ENCODE measurements at places on chromosomes 12 and 14.

DNA sequence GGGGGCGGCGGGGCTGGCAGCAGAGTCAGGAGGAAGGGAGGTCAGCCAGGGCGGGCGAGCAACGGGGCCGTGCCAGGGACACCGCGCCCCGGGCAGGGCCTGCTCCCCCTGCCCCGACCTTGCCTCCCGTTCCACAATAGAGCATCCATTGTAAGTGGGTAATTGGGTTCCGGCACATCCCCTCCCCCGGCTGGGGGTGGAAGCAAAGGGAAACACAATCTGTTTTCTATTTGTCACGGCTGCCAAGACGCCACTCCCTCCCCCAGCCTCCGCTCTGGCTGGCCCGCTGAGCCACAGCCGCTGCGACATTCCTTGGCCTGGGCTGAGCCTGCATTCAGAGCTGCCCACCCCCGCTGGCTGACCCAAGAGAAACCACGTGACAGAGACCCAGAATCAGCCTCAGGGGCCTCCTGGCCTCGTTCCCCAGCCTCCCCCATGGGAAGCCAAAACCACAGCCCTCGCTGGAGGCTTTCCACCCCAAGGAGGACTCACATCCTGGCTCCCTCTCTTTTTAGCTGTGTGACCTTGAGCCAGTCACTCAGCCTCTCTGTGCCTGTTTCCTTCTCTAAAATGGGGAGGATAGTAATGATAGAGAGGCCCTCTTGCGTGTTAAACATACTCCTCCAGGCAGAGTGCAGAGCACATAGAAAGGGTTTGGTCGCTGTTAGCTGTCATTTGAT lies 117.6 kb downstream of the SCARB1 start:
- DNase-seq = peak; percentile 13

GRCh38 chr12:80861641-80862378 lies 75.9 kb downstream of the LIN7A start:
- DNase-seq = no peak

GRCh38 chr14:90970167-90970600 lies 90.3 kb downstream of the RPS6KA5 start:
- no peak for DNase-seq

GRCh38 chr12:131619106-131619642 lies 91.7 kb upstream of the SFSWAP start:
- no peak for DNase-seq

DNA sequence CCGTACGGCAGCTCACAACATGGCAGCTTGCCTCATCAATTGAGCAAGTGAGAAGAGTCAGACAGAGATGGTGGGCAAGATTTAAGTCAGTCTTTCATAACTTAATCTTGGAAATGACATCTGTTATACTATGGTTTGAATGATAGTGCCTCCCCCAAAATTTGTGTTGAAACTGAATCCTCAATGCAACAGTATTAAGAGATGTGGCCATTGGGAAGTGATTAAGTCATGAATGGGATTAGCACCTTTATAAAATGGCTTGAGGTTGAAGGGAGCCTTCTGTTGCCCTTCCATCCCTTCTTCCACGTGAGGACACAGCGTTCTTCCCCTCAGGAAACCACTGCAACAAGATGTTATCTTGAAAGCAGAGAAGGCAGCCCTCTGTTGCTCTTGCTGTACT lies 124.2 kb downstream of the C12orf75 start:
- no peak for DNase-seq

DNA sequence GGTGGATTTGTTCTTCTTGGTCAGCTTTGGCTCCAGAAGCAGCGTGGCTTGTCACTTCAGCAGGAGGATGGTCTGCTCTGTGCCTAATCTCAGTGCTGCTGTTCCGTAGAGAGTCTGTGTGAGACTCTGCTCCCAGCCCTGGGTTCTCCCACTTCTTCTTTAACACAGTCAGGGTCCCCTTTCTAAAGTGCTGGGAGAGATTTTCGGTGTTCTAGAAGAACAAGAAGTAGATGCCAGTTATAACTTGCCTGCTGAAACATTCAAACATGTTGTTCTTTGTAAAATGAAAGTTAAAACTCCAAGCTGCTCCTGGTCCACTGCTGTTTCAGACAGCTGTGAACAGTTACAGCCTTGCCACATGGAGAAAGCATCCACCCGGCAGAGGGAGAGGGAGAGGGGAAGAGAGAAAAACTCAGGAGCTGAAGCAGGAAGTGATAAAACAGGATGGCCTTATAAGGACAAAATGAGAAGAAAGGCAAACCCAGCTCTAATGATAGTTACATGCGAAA lies 55.2 kb upstream of the CERS5 start:
- DNase-seq = peak; percentile 37

DNA sequence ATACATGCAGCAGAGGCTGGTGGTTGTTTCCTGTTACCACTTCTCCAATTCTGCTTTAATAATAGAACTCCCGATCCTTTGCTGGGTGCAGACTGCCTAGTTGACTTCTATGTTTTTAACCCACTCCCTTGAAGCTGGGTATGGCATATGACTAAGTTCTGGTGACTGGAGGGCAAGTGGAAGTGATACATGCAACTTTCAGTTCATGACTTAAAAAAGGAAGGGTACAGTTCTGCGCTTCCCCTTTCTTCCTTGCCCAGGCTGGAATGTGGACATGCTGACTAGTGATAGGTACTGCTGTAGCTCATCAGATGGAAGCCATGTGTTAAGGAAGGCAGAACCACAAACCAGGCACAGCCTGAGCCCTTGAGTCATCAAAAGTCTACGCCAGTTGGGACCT lies 2.4 kb upstream of the A2M start:
- DNase-seq = no peak

- DNase-seq = peak; percentile 74
Observed at GRCh38 chr14:99246536-99247097, 25.4 kb downstream of the BCL11B start.

- DNase-seq = no peak
Observed at GRCh38 chr12:131944601-131945251, 5.0 kb upstream of the EP400 start.

GRCh38 chr12:116050275-116050674 lies 227.2 kb downstream of the MED13L start:
- DNase-seq = no peak

GRCh38 chr12:97404543-97404942 lies 58.1 kb upstream of the RMST start:
- DNase-seq = no peak

- DNase-seq = no peak
Observed at GRCh38 chr12:124379379-124379937, 84.6 kb downstream of the RFLNA start.

DNA sequence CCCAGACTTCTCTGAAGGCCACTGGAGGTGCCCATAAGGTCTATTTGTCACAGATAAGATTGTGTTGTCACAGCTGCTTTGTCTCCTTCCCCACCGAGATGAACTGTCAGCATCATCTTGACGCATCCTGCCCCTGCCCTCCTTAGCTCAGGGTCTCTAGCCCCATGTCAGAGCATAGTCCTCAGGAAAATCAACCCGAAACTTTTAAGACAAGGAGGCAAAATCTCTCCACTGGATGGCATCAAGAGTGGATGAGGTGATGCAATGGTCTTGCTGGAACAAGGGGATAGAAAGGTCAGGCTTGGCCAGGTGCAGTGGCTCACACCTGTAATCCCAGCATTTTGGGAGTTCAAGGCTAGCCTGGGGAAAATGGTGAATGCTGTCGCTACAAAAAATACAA lies 8.2 kb downstream of the KRT79 start:
- DNase-seq = no peak

DNA sequence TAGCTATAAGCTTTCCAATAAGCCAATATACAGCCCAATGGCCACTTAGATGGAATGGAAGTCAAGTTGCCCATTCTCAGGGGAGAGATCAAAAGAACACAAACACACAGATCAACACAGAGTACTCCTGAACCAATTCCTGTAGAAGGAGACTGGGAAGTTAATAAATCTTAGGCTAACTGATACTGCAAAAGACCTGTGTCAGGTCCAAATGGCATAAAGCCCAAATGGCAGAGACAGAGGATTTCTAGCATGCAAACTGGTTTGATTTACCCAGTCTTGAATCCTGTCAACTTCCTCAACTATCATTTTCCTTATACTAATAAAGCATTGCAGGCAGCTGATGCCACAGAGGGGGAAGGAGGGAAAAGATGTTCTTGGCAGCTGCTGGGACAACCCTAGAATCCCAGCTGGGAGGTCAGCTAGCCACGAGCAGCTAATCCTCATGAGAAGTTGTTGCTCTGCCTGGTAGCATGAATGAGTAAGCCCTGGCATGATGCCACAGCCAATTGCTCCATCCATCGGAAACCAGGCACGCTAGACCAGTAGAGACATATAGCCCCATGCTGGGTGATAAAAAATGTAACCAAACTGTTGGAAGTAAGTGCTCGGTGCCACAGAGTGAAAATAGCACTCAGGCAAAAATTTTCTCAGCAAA lies 26.2 kb downstream of the ANG start:
- no peak for DNase-seq

GRCh38 chr12:109493090-109493489 lies 15.7 kb downstream of the UBE3B start:
- no peak for DNase-seq

- DNase-seq = no peak
Observed at GRCh38 chr12:14138495-14138894, 157.1 kb upstream of the GRIN2B start.

DNA sequence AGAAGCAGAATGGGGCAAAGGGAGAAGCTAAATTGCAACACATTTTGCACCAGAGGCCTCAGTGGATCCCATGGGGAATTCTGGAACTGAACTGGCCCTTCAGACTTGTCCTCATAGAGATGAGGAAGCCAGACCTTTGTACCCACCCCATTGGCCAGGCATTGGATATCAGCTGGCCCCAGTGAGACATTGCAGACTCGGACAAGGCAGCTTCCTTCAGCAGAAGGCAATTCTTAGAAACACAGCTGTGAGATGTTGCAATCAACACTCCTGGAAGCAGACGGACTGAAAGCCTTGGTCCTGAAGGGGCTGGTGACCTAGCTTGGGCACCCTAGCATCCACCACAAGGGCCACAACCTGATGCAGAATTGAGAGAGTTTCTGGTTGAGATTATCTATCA lies 218.1 kb downstream of the MSRB3 start:
- DNase-seq = no peak

- no peak for DNase-seq
Observed at GRCh38 chr14:72982146-72982708, 44.7 kb downstream of the ZFYVE1 start.

DNA sequence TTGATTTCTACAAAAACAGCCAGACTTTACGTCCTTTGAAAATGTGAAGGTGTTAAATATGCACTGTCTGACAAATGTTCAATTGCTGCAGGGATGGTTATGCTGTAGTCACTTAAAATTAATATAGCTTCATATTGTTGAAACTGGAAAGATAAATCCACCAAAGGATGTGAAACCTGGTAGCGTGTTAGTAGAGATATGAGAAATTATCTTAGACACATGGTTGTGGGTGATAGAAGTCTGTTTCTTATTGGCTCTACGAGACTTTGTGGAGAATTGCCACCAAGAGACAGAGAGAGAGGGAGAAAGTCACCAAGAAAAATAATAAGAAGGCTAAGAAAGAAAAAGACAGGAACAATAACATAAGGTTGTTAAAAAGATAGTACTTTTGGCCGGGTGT lies 2.6 kb upstream of the CAPRIN2 start:
- no peak for DNase-seq

DNA sequence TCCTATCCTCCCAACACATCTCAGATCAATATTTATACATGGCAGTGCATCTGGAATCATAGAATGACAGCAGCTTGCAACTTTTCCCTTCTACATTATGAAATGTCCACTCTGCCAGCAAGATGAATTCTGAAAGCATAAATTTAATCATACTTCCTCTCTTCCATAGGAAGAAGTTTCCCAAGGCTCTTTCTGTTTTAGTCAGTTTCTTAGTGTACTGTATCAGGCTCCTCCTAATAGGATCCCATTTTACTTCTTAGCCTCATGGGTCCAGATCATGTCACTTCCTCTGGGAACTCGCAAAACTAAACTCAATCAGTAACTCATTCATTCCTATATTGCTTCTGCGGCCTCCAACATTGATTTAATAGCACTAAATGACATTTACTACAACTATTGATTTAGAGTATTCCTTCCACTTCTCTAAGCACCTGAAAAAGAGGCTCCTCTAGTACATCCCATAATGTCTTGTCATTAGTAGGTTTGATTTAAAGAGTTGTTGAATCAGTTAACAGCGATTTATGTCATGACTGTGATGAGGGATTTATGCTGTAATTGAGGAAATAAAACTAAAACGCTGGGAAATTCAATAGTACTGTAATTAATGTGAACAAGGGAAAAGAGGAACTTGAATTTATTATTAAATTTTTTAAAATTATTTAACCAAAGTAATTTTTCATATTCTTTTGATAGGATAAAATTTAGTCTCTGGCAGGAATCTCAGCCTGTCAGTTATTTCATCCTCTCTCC lies 4.0 kb downstream of the CLEC1A start:
- DNase-seq = no peak

- DNase-seq = no peak
Observed at GRCh38 chr14:50407111-50407812, 10.6 kb upstream of the CDKL1 start.

- DNase-seq = peak; percentile 33
Observed at GRCh38 chr14:94129111-94129757, at the start of gene IFI27L2. Gene IFI27L2, minus strand, starts transcription at chr14:94129604. Its CDS starts 40 bp downstream, at chr14:94129564.

DNA sequence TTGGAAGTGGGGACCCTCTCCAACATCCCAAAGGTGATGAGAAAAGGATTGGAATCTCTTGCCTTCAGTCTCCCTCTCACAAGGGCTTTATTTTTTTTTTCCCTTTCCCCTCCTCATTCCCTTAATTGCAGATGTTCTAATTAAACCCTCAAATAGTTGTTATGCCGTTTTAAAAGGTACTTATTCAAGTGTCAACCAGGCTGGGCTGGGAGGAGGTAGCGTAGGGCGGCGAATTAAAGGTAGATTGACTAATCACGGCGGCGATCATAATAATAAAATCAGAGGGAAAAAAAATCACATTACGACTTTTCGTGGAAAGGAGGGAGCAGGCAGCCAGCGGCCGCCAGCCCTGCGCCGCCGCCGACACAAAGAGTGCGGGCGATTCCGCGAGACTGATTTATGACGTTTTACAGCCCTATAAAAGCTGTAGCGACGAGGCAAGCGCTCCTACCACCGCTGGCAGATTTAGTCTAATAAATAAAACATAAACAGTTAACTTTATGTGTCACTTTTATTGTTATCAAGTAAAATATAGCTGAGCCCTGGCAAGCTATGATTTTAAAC lies 1.7 kb upstream of the HOXC4 start:
- no peak for DNase-seq

All from naive thymus-derived CD4-positive, alpha-beta T cell (primary cell).